ENCODE measurements at places on chromosomes 16 and 17.

GRCh38 chr16:83652943-83653342 is 154.8 kb upstream of the HSBP1 start:
- no peak for DNase-seq

DNA sequence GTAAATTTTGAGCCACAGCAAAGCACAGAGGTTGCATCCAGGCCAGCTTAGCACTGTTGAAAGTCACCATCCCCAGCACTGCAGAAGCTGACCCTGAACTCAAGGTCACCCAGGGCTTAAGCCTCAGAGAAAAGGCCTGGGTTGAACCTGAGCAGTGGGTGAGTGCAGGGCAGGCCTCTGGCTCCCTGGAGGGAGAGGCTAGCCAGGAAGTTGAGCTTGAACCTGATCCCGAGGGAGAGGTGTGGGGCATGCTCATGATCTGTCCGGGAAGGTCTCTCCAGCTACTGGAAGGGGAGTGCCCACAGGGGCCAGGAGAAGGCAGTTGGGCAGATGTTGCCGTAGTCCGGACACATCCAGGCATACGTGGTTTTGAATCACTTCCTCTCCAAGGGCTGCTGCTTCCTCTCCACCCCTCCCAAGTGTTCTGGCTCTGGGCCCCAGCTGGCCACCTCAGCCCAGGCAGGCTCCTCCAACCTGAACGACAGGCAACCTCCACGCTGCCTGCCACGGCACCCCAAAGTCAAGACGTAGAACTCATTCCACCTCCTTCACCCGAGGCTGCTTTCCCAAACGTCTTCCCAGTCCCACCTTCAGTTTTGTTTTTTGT is 18.4 kb downstream of the CARHSP1 start:
- DNase-seq = peak; percentile 60

DNA sequence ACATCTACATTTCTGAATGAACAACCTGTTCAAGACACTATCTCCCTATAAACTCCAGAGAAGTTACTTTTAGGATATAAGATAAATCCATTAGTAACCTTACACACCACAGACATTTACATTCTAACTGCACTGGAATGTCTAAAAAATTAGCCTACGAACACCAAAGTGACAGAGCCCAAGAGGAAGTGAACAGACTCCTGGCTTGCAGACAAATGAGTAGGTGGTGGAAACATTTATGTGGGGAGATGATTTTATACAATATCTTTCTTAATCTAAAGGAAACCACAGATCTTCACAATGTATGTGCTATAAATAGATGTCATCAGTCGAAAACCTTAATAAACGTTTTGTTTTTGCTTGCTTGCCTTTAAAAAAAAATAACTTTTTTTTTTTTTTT is 18.8 kb downstream of the ZNF652 start:
- DNase-seq = peak; percentile 82

GRCh38 chr16:76370344-76370743 is 93.1 kb downstream of the CNTNAP4 start:
- no peak for DNase-seq

GRCh38 chr17:45035848-45036247 is 15.6 kb downstream of the DCAKD start:
- no peak for DNase-seq

GRCh38 chr17:63524051-63524450 is 893 bp downstream of the KCNH6 start:
- DNase-seq = no peak

- DNase-seq = no peak
Observed at GRCh38 chr17:56863974-56864373, 30.0 kb downstream of the DGKE start.

DNA sequence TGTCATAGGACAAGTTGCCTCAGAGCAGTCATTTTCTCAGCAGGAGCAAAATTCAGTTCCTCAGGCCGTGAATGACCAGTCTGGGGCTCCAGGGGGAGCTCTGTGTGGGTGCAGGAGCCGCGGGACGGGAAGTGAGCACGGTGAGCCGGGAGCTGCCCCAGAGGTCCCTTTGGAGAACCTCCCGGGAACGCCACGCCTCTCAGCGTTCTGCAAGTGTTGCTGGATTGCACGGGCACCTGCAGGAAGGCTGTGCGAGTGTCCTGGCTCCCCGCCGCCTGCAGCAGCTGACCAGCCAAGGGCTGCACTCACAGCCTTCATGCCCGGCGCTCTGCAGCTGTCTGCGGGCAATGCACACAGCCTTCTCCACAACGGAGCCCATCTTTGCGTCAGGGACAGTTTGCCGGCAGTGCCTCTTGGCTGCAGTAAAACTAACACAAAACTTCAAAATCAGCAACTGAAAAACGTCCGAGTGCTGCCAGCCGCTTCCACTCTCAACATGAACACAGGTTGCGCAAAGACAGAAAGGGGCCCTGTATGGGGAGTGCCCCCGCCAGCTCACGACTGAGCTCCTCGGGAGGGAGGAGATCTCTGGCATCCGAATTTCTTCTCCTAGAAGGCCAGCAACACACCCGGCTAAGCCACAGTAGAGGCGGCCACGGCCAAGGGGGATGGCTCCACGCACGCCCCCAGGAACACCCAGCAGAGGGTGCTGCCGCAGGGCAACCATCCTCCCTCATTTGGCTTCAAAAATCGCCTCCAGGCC is 16.0 kb downstream of the NDUFAF8 start:
- peak; percentile 89 for DNase-seq

GRCh38 chr17:2403044-2403443 is 2.2 kb upstream of the MNT start:
- DNase-seq = no peak

GRCh38 chr16:10752843-10753523 is 9.3 kb downstream of the NUBP1 start:
- DNase-seq = peak; percentile 96

- DNase-seq = no peak
Observed at GRCh38 chr16:80387318-80387921, 153.4 kb upstream of the DYNLRB2 start.

GRCh38 chr17:13395346-13395745 is 206.4 kb downstream of the HS3ST3A1 start:
- DNase-seq = peak; percentile 17

GRCh38 chr16:19808061-19808641 is 76.5 kb downstream of the GPRC5B start:
- DNase-seq = no peak

DNA sequence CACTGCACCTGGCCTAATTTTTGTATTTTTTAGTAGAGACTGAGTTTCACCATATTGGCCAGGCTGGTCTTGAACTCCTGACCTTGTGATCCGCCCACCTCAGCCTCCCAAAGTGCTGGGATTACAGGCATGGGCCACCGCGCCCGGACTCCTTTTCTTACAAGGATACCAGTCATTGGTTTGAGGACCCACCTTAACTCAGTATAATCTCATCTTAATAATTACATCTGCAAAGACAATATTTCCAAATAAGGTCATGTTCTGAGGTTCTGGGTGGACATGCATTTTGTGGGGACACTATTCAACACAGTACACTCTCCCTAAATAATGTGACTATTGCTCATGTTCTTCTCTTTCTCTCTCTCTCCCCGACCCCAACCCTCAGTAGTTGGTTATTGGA is 63.7 kb downstream of the ERCC4 start:
- DNase-seq = no peak

DNA sequence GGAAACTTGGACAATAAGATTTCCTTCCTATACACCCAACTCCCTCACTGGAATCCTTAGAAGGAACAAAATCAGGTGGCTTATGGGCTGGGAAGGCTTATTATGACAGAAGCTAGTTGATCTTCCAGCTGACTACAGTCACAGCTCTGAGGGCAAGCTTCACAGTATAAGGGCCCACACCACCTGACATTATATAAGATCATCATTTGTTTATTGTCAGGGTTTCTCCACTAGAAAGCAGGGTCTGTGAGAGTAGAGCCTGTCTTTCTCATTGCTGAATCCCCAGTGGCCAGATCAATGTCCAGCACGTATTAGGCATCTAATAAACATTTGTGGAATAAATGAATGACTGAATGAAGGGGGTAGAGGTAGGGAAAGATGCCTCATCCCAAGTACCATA is 57.8 kb upstream of the PHOSPHO1 start:
- DNase-seq = no peak

DNA sequence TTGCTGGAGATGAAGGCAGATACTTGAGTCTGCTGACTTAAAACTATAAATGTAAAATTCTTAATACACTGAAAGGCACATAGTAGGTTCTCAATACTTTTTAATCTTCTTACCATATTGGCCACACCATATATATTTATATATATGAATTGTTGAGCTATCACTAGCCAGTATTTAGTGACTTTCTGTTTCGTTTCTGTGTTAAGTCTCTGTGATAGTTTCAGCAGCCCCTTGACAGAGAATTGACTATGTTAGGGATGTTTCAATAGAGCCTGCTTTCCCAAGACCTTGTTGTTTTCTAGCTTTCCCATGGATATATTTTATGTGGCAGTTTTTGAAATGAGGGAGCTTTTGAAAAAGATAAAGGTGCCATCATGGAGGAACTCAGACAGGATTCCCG is 206.5 kb upstream of the GOT2 start:
- DNase-seq = no peak

DNA sequence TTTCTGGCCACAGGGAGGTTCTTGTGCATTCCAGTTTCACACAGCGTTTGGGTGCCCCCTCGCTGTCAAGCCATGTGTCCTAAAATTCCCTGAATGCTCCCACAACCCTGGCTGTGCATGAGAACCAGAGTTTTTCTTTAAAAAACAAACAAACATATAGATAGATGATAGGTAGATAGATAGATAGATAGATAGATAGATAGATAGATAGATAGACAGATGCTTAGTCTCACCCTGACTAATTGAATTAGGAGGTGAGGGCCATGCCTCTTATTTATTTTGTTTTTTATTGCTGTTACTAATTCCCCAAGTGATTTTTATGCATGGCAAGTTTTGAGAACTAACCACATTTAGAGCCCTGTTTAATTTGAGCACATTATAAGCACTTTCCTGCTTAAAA is 32.2 kb downstream of the PRSS54 start:
- DNase-seq = no peak

DNA sequence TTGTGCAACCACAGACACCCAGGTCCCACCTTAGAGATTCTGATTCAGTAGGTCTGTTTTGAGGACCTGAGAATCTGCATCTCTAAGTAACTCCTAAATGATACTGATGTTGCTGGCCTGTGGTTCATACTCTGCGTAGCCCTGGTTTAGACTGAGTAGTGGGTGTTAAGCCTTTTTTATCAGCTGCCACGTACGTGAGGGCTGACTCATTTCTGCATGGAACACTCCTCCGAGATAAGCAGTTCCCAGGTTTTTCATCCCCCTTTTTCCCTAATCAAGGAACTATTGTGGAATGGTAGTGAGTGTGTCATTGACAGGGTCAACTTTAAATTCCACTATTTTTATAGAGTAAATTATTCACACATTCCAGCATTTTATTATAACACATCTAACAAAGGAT is 26.1 kb downstream of the CDRT4 start:
- DNase-seq = no peak

- DNase-seq = peak; percentile 76
Observed at GRCh38 chr16:1884155-1884760, 12.3 kb upstream of the MEIOB start.

- DNase-seq = no peak
Observed at GRCh38 chr17:65830356-65830755, 268.9 kb upstream of the AXIN2 start.

DNA sequence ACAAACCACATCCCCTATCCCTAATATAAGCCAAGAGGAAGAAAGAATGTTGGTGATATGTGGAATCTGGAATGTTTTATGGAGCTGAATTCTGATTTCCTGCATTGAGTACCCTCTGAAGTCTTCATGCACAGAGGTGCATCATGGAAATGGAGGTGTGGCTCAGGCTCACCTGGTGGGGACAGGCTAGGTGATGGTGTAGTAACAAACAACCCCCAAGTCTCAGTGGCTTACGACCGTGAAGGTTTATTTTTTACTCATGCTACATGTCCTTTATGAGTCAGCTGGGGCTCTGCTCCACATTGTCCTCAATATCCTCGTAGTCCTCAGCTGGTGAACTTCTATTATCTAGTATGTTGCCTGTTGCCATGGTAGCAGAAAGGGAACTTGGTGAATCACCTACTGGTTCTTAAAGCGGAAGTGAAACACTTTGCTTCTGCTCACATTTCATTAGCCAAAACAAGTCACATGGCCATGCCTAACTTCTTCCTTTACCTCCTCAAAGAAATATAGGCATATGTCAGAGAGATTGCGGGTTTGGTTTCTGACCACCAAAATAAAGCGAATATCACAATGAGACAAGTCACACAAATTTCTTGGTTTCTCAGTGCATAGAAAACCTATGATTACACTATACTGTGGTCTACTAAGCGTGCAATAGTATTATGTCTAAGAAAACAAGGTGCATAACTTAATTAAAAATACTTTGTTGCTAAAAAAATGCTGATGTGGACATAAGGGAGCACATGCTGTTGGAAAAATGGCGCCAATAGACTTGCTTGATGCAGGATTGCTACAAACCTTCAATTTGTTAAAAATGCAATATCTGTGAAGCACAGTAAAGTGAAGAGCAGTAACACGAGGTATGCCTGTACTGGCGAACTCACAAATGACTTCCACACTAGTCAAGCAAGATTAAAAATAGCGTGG is at the start of gene PMFBP1:
PMFBP1 (minus strand) TSS at position 51 of the 930 bp plus-strand sequence. CDS start 947 bp downstream, outside the sequence.
- peak; percentile 100 for DNase-seq

DNA sequence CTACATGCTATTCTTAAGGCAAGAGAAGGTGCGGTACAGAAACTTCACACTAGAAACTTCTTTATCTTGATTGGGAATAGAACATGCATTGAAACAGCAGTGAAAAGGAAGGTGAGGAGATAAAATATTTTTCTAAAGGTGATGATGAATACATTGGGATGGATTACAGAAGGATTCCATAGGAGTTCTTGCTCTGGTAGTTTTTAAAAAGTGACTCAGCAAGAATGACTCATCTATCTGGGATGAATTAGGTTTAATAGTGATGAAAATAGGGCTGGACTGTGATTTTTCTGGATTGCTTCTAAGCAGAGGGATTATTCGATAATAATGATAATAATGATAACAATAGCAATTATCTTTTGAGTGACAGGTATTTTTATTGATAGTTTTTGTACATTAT is 65.6 kb upstream of the HS3ST4 start:
- no peak for DNase-seq

GRCh38 chr17:79095345-79096055 is 20.9 kb downstream of the ENGASE start:
- DNase-seq = no peak

DNA sequence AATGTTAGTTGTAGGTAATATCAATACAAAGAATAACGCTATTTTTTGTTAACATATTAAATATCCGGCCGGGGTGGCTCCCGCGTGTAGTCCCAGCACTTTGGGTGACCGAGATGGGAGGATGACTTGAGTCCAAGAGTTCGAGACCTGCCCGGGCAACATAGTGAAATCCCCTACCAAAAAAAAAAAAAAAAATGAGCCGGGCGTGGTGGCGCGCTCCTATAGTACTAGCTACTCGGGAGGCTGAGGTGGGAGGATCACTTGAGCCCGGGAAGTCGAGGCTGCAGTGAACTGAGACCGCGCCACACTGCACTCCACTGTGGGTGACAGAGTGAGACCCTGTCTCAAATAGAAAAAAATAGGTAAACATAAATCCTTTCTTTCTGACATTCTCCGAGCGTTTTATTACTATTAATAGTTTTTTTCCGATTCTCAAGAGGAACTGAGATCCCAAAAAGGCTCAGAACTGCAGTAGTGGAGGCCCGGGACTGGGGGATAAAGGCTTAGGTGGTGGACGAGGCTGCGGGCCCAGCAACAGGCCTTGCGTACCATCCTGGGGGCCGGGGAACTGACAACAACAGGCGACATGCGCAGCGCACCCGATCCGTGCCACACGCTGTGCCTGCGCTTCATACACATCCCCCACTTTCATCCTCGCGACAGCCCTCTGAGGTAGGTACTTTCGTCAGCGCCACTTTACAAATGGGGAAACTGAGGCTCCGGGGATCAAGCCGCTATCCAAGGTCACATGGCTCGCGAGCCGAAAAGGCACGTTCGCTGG is 919 bp downstream of the N4BP1 start:
- DNase-seq = peak; percentile 64

GRCh38 chr16:83402967-83403366 is 404.8 kb upstream of the HSBP1 start:
- DNase-seq = no peak

All from suppressor macrophage treated with lipopolysaccharide for 1 hour (primary cell).